T-helper 2 cell treated with Interferon-gamma antibody and Interleukin-4, amounts not matched to agents 5 μg/mL and 100 μg/mL, for 36 hours (primary cell): ENCODE measurements at places on chromosomes 1 and 21.

DNA sequence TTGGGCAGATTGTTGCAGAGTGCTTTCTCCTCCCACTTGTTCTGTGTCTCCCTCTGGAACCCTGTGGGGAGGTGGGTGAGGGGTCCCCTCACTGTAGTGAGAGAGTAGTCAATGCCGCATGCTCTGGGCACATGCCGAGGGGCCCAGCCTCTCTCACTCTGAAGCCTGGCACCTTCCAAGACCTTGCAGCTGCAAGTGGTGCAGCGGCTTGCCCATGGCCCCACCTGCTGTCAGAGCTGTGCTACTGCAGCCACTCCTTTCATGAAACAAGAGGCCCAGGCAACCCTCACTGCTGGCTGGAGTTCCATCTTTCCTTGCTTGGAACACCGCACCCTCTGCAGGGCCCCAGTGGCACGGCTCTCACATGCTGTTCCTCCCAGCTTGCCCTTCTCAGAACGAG, 58.4 kb upstream of the COL6A1 start:
- DNase-seq = no peak

DNA sequence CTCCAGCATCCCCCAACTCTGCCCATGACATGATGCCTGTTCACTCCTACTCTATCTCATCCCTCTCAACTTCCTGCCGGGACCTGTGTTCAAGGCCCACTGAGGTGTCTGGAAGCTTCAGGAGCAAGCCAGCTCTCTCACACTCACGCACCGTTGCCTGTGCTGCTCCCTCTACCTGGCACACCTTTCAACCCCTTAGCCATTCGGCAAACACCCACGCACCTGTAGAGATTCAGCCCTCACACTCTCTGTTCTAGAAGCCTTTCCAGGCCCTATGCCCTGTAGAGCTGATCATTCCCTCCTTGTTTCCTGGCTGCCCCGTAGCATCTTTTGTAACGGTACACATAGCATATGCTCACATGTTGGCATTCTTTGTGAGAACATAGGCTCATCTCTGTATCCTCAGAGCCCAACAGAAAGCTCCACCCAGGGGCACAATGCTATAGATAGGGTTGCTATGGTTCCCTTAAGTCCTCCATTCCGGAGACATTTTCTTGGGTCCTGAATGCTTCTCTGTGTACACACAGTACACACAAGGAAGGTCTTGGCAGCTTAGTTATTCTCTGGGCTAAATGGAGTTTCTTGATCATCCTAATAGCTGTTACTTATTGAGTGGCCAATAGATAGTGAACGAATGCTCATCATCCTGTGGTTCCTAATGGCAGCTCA, 1.3 kb downstream of the C8B start:
- no peak for DNase-seq

- DNase-seq = no peak
Measured at GRCh38 chr1:48563021-48563420, 91.0 kb upstream of the SPATA6 start.

DNA sequence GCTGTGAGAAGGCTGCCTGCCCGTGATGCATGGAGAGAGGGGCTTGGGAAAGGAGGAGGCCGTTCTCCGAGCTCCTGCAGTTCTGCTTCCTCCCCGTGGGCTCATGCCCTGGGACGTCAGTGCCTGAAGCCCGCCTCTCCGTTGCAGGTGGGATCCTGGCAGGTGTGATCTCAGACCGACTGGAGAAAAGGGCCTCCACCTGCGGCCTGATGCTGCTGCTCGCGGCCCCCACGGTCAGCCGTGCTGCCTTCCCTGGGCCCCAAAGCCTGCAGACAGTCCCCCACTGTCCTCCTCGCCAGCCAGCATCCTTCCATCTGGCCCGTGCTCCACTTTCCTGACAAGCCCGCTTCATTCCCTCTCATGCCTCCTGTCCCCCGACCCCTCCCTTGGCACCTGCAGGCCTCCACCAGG, 50.9 kb downstream of the SLC37A1 start:
- DNase-seq = no peak

DNA sequence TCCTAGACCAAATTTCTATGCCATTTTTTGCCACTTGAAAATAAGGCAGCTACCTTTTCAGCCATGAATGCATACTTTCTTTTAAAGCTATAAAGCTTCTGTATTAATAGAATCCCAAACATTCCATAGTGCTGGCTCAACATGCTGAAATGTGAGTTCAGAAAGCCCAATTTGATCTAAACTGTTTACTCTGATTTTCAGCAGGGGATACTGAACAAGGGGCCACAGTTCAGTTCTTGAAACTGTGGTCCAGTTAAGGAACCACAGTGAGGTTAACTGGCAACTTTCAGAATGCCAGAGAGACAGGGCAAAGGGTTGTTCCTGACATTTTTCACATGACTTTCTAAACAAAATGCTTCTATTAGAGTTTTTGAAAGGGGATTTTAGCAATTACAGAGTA, 85.7 kb upstream of the COL11A1 start:
- no peak for DNase-seq

DNA sequence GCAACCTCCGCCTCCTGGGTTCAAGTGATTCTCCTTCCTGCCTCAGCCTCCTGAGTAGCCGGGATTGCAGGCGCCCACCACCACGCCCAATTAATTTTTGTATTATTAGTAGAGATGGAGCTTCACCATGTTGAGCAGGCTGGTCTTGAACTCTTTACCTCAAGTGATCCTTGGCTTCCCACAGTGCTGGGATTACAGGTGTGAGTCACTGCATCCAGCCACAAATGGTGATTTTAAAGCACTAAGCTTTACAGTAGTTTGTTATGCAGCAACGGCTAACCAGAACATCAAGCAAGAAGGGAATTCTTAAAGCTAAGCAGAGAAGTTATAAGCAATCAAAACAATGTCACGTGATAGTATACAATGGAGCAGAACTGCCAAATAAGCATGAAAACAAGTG, 65.7 kb downstream of the NVL start:
- no peak for DNase-seq

GRCh38 chr1:242428399-242429190, 95.9 kb downstream of the PLD5 start:
- no peak for DNase-seq

- no peak for DNase-seq
Measured at GRCh38 chr21:42980312-42981213, 6.2 kb downstream of the PKNOX1 start.

- DNase-seq = peak; percentile 77
Measured at GRCh38 chr1:30756545-30757351, 826 bp downstream of the LAPTM5 start.

DNA sequence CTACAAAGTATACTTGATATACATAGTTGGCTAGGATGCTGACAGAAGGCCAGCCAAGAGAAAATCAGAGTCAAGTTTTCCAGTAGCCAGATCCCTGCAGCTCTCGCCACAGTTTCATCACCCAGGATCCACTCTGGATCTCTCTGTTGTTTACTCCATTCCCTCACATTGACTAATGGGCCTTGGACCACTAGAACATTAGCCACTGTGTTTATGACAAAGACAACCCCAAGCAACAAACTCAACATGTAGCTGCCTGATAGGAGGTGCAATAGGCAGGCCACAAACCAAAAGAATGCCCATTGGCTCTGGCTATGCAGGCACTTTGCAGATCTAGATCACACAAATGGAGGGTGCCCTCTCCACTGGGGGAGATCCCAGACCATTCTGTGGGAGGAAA, 44.2 kb downstream of the ARHGEF11 start:
- DNase-seq = no peak

- no peak for DNase-seq
Measured at GRCh38 chr1:23798662-23799142, 1.9 kb downstream of the GALE start.

DNA sequence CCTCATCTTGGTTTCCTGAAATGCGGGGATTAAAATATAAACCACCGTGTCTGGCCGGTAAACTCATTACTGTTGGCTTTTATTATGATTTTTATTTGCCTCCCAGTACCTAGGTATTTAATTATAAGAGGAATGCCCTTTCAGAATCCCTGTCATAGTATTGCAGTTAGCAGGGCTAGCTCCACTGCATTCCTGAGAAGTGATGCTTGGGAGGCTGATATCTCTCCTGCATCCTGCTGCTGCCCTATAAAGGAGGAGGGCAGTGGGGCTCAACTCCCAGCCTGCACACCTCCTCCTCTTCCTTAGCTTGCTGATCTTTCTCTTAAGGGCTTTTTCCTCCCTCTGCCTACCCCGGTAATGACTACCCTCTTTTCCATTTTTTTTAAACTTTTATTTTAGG, 19.9 kb upstream of the DISC1 start:
- no peak for DNase-seq

DNA sequence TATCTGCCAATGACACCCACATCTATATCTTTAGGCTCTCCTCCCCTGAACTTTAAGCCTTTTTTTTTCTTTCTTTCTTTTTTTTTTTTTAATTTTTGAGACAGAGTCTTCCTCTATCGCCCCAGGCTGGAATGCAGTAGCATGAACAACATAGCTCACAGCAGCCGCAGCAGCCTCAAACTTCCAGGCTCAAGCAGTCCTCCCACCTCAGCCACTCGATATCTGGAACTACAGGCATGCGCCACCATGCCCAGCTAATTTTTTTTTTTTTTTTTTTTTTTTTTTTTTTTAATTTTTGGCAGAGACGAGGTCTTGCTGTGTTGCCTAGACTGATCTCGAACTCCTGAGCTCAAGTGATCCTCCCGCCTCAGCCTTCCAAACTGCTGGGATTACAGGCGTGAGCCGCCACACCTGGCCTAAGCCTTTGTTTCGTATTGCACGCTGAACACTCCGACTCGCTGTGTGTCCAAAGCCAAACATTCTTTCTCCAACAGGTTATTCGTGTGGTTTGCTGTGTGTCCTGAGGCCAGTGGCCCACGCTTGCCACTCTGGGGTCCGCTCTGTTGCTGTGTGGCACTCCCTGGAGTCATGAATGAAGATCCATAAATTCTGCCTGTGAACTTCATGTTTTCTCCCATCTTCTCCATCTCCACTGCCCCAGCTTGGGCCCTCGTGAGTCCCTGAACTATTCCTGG, 119.4 kb downstream of the CAMTA1 start:
- DNase-seq = no peak

GRCh38 chr1:33725037-33725436, 138.8 kb upstream of the HMGB4 start:
- no peak for DNase-seq

GRCh38 chr1:67626090-67626860, 58.7 kb upstream of the GADD45A start:
- DNase-seq = no peak

- DNase-seq = no peak
Measured at GRCh38 chr21:16363518-16363917, 633.7 kb downstream of the USP25 start.

GRCh38 chr21:37904856-37905255, 11.4 kb downstream of the KCNJ6 start:
- DNase-seq = no peak

GRCh38 chr1:18348354-18348753, 132.4 kb upstream of the KLHDC7A start:
- no peak for DNase-seq

DNA sequence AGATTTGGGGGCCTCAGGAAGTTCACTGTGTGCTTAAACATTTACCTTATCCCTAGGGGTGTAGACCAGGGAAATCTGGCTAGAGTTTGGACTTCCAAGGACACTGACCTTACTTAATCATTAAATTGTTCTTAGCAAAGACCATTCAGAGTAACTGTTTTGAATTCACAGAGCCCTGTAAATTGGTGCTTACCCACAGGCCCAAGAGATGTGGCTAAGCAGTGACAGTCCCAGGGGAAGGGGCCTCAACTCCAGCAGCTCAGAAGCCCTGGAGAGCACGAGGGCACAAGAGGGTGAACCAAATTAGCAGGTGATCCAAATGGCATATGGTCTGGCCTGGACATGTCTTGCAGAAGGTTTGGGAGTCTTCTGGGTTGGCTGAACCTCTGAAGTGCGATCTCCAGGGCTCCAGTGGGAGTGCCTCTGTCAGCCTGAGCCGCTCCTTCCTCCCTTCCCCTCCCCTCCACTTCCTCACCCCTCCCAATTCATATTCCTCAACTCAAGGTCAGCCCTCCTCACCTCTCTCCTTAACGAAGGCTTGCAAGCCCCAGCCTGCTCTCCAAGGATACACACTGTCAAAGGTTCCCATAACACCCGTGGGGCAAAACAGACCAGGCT, 4.3 kb downstream of the PAQR7 start:
- DNase-seq = no peak

GRCh38 chr21:36839123-36839522, 127.3 kb downstream of the HLCS start:
- DNase-seq = no peak

DNA sequence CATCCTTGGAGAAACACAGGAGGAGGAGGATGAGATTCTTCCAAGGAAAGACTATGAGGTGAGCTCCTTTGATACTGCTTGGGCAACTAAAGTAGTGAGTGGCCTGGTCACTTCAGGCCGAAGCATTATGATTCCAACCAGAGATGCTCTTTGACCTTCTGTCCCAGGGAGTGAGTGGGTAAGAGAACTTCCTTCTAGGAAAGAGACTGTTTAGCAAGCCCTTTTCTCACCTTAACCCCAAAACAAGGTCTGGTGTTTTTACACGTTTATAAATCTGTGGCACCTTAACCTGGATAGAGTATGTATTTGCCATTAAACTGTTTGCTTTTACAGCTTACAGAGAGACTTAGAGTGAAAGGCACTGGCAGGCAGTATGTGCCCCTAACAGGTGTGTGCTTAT, 1.1 kb downstream of the CLCN6 start:
- DNase-seq = no peak

- no peak for DNase-seq
Measured at GRCh38 chr1:197916500-197916983, 630 bp upstream of the LHX9 start.

- no peak for DNase-seq
Measured at GRCh38 chr1:220808345-220809186, 21.9 kb downstream of the MTARC1 start.

DNA sequence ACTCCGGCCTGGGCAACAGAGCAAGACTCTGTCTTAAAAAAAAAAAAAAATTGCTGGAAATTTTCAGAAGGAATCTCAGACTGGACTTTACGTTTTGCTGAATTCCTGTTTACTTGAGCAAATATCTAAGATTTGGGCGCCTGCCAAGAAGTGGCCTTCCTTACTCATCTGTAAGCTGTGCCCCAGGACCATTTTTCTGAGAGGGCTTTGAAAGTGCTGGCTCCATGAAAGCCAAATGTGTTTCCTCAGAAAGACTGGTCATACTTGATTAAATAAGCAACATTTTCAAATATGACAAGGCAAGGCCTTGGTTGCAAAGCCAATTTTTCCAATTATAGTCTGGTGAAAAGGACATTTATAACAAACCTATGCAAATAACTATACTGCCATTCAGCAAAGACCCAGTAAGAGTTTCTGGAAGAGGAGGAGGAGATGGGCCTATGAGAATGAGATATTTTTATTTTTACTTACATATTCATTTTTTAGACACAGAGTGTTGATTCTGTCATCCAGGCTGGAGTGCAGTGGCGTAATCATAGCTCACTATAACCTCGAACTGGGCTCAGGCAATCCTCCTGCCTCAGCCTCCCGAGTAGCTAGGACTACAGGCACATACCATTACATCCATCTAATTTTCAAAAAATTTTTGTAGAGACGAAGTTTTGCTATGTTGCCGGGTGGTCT, 56.3 kb upstream of the HTR1D start:
- DNase-seq = no peak
